ENCODE measurements at places on chromosomes 2 and 18. TPM values are rescaled to one million over a fixed set of nuclear protein-coding genes. Genes with fewer than 3 reads are reported as not detected.

Gene CCDC68
- 7.1 TPM for total RNA-seq

DNA sequence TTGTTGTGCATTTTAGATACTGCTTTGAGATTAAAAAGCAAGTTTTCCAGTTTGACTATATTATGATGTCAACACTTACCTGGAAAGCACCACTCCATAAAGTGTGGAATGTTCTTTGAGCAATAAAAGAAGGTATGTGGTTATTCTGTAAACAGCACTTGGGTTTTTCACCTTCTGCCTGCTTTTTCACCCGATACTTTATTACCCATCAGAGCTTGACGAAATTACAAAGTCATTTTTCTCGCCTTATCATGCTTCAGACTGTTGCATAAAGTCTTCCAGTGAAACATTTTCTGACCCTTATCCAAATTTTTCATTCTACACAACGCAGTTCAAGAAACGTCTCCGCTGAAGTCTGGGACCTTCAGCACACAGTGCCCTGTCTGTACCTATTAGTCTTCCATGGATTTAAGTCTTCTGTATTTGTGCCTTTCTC is 25.2 kb downstream of the CAB39 start:
- no peak for DNase-seq
- H3K36me3 ChIP-seq: no peaks in the 10 kb centered on the region
- H3K27ac ChIP-seq: no peak overlapping the region
- H3K4me3 ChIP-seq: no peak overlapping the region
- H3K27me3 ChIP-seq: no peaks in the 10 kb centered on the region
- H3K4me1 ChIP-seq: peaks cover 58% of the 10 kb centered on the region

Gene KLHL29
- total RNA-seq: 1.5 TPM

- no peak overlapping the region for H3K27ac ChIP-seq
- DNase-seq: no peak
- H3K4me3 ChIP-seq: no peak overlapping the region
- peaks cover 13% of the 10 kb centered on the region for H3K4me1 ChIP-seq
Observed at GRCh38 chr2:18522484-18523146, 37.8 kb downstream of the RDH14 start.

- no peak overlapping the region for H3K4me3 ChIP-seq
- H3K36me3 ChIP-seq: no peaks in the 10 kb centered on the region
- peak overlapping the region; percentile 90 for H3K27ac ChIP-seq
- no peak for DNase-seq
- H3K27me3 ChIP-seq: no peaks in the 10 kb centered on the region
Observed at GRCh38 chr2:46032161-46032813, 264.9 kb upstream of the EPAS1 start.

GRCh38 chr2:115652652-115653051 is 1210.2 kb downstream of the DPP10 start:
- no peaks in the 10 kb centered on the region for H3K36me3 ChIP-seq
- H3K4me3 ChIP-seq: no peak overlapping the region
- no peaks in the 10 kb centered on the region for H3K27me3 ChIP-seq
- no peak for DNase-seq

DNA sequence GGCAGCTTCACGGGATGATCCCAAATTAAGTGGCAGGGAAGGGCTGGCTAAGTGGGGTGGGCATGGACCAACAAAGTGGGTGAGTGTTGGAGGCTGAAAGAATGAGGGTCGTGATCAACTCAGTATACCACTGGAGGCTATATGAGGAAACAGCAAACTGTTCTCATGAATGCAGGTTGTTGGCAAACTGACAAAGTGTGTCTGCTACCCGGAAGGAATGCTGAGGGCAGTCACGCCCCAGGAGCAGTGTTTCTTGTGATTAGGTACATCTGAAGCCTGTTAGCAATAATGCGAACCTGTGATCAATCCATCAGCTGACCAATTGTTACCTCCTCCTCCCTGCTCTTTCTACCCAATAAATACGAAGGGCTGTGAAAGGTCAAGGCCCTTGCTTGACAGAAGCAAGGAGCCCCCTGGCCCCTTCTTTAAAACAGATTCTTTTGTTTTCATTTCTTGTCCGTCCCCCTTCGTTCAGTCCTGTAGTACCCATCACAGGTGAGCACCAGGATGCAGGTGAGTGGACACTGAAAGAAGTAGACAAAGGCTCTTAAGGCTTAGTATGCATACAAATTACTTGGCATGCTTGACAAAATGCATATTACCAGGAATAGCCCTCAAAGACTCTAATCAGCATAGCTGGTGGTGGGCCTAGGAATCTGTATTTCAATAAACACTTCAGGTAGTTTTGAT is 67.9 kb downstream of the LOXHD1 start:
- no peaks in the 10 kb centered on the region for H3K27me3 ChIP-seq
- no peak overlapping the region for H3K27ac ChIP-seq
- no peak overlapping the region for H3K4me3 ChIP-seq
- no peak for DNase-seq
- no peaks in the 10 kb centered on the region for H3K36me3 ChIP-seq
- H3K4me1 ChIP-seq: peaks cover 5% of the 10 kb centered on the region

DNA sequence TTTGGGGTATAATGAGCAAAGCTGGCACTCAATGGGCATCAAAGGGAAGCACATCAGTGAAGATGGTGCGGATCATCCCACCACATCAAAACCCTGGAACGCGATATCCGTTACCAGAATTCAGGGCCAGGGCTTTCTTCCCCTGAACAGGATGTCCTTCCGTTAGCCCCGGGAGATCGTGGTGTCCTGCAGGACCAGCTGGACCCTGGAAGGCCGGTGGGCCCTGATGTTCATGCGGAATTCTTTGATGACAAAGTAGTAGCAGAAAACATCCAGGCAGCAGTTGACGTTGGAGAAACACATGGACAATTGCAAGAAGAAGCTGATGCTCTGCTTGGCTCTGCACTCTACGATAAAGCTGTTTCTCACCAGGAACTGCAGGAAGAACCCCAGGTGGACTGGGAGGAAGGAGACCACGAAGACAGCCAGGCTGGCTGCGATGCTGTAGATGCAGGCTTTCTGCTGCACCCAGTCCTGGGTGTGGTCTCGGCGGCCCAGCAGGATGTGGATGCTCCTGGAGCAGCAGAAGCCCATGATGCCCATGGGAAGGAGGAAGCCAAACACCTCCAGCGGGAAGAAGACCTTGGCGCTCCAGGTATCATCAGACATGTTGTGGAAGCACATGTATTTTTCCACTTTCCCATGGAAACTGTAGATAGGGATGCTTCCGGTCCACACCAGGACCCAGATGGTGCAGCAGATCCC is 15.0 kb downstream of the GPR55 start:
- H3K36me3 ChIP-seq: no peaks in the 10 kb centered on the region
- no peak for DNase-seq
- no peak overlapping the region for H3K27ac ChIP-seq
- no peak overlapping the region for H3K4me3 ChIP-seq
- peaks cover 11% of the 10 kb centered on the region for H3K4me1 ChIP-seq

DNA sequence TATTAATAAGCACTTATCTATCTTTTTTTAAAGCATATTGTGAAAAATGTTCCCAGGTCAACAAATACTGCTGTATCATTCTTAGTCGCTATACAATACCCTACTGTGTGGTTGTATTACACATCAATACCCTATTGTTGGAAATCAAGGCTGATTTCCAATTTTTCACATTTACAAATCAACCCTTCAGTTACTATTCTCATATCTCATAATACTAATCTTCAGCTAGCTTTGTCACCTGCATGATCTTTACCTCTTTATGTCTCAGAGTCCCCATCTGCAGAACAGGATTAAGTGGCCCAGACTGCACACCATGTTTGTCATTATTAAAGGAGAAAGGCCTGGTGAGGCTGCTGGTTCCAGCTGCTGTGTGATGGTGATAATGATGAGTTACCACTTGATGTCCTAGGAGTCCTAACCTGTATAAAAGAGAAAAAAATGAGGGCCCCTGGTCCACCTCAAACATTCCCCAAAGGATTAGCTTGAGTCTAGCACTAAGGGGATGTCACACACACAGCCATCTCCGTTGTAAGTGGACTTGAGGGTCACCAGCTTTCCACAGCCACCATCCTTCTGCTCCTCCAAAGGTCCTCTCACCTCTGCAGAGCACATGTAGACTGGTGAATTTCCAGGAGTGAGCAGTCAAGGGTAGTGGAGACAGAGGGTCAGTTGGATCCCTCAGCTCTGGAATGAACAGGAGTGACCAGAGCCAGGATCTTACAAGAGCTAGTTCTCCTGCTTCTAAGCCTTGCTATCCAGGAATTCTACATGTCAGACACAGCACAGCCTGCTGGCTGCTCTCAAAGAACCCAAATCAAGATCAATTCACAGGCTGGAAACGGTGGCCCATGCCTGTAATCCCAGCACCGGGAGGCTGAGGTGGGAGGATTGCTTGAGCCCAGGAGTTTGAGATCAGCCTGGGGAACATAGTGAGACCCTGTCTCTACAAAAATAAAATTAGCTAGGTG is 36.0 kb upstream of the BIN1 start:
- H3K36me3 ChIP-seq: no peaks in the 10 kb centered on the region
- peaks cover 13% of the 10 kb centered on the region for H3K4me1 ChIP-seq
- H3K27ac ChIP-seq: no peak overlapping the region
- no peak overlapping the region for H3K4me3 ChIP-seq

Gene SERPINB10
- not detected for total RNA-seq

DNA sequence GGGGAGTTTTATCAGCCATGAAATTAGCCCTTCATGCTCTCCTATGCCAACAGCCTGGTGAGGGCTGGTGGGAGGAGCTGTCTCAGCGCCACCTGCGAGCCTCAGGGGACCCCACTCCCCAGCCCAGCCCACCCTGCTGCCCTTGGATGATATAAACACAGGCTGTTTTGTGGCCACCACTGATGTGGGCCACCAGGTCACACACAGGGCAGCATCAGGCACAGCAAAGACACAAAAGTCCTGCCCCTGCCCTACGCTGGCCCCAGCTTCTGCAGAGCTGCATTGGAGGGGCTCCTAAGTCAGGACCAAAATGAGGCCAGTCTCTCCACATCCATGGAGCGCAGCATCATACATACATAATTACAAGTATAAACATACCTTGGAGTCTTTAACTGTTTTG is 110.6 kb upstream of the TEX51 start:
- H3K4me1 ChIP-seq: no peaks in the 10 kb centered on the region
- DNase-seq: no peak

DNA sequence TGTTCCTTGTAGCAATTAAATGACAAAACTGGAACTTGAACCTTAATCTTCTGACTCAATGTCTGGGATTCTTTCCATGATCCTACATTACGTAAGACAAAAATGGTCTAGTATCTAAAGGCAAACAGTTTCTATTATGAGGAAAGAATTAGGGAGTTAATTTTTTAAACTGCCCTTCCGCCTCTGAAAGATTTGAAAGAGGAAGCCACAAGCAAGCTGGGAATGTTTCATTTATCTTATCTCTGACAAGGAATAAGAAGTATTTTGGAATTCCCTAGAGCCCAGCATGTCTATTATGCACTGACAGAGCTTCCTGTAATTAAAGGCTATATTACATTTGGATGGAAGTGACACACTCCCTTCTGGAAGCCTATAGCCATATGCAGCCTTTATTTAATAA is 558.8 kb upstream of the CDH2 start:
- peak overlapping the region; percentile 62 for H3K27ac ChIP-seq
- H3K4me3 ChIP-seq: no peak overlapping the region
- no peaks in the 10 kb centered on the region for H3K4me1 ChIP-seq
- no peak for DNase-seq
